ENCODE measurements at places on chromosomes 1 and 21.

- no peaks in the 10 kb centered on the region for H3K36me3 ChIP-seq
- no peaks in the 10 kb centered on the region for H3K4me1 ChIP-seq
- H3K27me3 ChIP-seq, result no peaks in the 10 kb centered on the region
- H3K4me3 ChIP-seq, result no peak overlapping the region
- no peak overlapping the region for H3K27ac ChIP-seq
Observed at GRCh38 chr1:157834430-157834829, 7.2 kb downstream of the CD5L start.

DNA sequence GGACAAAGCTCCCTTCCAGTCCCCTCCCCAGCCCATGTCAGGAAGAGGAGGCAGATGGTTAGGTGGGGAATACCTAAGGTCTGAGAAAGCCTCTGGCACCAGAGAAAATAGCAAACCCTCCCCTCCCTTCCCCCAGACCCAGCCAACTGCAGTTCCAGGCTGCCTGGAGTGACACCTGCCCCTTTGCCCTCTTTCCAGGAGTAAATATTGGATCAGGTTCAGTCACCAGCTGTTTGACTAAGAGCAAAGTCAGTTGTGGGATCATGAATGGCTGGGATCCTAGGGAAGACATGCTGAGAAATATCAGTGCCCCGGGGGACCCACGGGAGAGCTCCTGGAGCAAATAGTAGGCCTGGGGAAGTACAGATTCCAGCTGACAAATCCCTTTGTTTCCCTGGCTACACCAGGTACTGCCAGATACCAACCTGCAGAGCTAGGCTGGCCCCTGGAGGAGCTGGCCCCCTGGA lies 12.2 kb upstream of the CDK18 start:
- H3K4me3 ChIP-seq, result no peak overlapping the region
- H3K36me3 ChIP-seq, result no peaks in the 10 kb centered on the region
- H3K27ac ChIP-seq, result no peak overlapping the region
- peaks cover 10% of the 10 kb centered on the region for H3K4me1 ChIP-seq
- no peaks in the 10 kb centered on the region for H3K27me3 ChIP-seq
- DNase-seq, result no peak

DNA sequence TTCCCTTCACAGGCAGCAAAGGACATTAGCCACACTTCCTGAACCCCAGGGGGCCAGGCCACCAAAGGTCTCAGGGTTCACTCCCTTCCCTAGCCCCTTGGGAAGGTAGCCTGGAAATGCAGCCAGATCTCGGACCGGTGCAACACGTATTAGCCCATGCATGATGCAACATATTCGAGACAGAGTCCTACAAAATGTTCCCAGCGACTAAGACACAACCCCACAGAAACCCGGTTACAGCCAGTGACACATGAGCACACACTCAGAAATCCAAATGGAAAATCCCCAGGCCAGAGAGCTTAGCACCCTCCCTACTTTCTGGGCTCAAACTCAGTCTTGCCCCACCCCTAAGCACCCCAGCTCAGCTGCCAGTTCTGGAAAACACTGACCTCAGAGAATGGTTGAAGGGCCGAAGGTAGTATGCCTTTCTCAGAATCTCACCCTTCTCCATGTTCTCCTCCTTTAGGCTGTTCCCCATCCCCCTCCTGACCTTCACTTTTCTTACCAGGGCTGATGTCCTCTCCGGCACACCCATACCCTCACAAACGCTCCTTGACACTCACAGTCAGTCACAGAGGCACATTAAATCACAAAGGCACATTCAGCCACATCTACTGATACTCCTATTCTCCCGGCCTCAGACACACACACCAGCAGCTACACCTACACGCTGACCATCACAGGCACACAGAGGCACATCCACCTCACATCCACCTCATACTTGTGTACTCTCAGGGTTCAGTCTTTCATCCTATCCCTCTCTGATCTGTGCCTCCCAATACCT lies at the start of gene TSPAN1:
Gene TSPAN1, plus strand, starts transcription at position 640 of the 784 bp plus-strand sequence. CDS start 6,021 bp downstream, outside the sequence.
- no peak within 1 kb of the TSS for H3K4me3 ChIP-seq
- H3K27ac ChIP-seq, result no peak within 1 kb of the TSS
- peaks cover 1% of the 10 kb centered on the region for H3K4me1 ChIP-seq
- H3K36me3 ChIP-seq, result no peaks in the 10 kb centered on the region
- DNase-seq, result no peak

GRCh38 chr1:156225677-156226014 lies 12.8 kb downstream of the PMF1 start:
- no peak for DNase-seq
- no peaks in the 10 kb centered on the region for H3K27me3 ChIP-seq
- no peak overlapping the region for H3K27ac ChIP-seq
- H3K4me1 ChIP-seq, result no peaks in the 10 kb centered on the region
- H3K36me3 ChIP-seq, result peaks cover 21% of the 10 kb centered on the region

All from iPS DF 6.9 (cell line).